IPS DF 19.7 (cell line): ENCODE measurements at places on chromosomes 16 and 17.

DNA sequence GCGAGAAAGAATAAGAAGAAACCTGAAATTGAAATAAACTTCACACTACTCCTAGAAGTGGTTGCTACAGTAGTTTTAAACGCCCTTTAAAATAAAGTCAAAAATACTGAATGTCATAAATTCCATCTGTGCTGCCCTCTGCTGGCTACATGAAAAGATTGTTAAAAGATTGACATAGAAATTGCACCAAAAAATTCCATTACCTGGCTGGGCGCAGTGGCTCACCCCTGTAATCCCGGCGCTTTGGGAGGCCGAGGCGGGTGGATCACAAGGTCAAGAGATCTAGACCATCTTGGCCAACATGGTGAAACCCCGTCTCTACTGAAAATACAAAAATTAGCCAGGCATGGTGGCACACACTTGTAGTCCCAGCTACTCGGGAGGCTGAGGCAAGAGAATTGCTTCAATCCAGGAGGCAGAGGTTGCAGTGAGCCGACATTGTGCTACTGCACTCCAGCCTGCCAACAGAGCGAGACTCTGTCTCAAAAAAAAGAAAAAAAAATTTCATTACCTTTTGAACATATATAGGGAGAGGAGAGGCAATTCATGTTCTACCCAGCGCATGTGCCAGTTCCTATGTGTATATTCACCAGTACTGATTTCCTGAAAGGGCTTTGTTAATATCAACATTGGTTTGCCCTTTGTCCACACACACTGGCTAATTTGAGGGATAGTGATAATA is 36.5 kb downstream of the CYTH1 start:
- no peak for DNase-seq

GRCh38 chr16:25110387-25110947 is 1.1 kb upstream of the LCMT1 start:
- DNase-seq: no peak

- DNase-seq: no peak
These were observed 17.4 kb upstream of the MYO15B start for GRCh38 chr17:75570034-75570676.

- no peak for DNase-seq
These were observed 11.7 kb upstream of the GFAP start for GRCh38 chr17:44926821-44927525.

- no peak for DNase-seq
These were observed 989 bp upstream of the DUSP14 start for GRCh38 chr17:37488607-37489196.

GRCh38 chr17:38870259-38871165 is 654 bp downstream of the LASP1 start:
- no peak for DNase-seq

DNA sequence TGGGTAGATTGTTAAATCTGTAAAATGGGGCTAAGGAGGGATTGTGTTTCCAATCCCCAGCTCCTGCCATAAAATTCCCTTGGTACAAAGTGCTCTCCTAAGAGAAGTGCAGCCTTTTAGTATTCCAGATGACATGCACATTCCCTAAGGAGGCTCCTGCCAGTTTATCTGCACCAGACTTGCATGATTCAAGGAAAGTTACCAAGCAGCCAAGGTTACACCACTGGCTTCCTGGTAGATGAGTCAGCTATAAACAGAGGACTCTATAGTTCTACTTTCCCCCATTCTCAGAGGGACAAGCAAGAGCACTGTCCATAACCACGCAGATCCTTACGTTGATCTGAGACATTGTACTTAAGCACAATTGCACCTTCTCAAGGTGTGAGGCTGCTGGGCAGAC is 1.9 kb downstream of the CALB2 start:
- DNase-seq: no peak

- DNase-seq: no peak
These were observed 21.0 kb downstream of the PHB1 start for GRCh38 chr17:49393491-49394255.

DNA sequence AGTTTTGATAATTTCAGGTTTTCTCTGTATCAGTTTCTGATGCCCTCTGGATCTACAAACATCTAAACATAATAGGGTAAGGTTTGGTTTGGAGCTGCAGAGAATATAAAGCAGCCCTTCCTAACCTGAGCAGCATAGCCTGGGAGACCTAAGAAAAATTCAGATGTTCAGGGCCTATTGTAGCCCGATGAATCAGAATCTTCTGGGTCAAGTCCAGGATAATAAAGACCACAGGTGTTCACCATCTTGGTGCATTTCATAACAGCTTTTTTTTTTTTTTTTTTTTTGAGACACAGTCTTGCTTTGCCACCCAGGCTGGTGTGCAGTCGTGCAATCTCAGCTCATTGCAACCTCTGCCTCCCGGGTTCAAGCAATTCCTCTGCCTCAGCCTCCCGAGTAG is 19.7 kb upstream of the ARHGAP17 start:
- DNase-seq: no peak
